Activated T-cell treated with anti-CD3 and anti-CD28 coated beads for 48 hours (primary cell): ENCODE measurements at places on chromosomes 11 and 22.

DNA sequence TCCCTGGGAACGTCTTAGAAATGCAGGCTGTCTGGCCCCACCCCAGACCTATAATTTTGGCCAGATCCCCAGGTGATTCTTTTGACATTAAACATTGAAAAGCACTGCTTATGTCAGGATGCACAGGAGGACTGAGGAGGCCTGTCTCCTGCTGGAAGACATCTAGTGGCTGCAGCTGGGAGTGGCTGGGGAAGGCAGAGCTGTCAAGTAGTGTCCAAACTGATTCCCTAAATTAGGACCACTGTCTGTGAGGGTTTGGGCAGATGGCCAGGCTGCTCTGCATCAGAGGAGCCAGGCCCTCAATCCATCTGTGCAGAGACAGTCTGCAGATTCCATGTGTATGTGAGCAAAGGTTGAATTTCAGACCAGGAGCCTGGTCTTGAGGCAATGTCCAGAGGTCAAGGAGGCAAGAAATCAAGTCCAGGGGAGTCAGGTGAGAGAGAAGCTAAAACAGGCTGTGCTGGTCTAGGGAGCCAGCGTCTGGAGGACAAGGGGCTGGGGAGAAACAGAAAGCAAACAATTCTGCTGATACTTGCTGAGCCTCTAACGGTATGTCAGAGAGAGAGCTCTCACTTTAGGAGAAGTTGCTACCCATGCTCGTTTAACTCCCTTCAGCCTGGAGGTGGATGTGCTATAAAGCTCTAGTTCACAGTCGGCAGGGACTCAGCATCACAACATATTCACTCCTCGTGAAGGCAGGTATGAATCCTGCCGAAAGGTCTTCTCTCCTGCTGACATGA, 15.3 kb upstream of the SYTL2 start:
- no peak for DNase-seq

DNA sequence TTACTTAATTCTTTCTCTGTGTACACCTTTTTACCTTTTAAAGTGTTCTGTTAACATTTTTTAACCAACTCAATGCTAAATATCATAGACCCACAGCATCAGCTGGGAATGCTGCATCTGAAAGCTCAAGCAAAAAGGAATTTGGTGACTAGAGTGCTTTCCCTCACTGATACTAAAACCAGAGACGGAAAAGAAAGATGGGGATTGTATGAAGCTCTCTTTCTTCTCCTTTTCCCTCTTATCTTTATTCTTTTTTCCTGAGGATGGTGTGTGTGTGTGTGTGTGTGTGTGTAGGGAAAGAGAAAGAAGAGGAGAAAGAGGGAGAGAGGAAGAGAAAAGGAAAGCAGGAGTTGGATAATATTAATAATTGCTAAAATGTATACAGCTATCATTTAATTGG, 4.1 kb upstream of the SIK2 start:
- DNase-seq = no peak

DNA sequence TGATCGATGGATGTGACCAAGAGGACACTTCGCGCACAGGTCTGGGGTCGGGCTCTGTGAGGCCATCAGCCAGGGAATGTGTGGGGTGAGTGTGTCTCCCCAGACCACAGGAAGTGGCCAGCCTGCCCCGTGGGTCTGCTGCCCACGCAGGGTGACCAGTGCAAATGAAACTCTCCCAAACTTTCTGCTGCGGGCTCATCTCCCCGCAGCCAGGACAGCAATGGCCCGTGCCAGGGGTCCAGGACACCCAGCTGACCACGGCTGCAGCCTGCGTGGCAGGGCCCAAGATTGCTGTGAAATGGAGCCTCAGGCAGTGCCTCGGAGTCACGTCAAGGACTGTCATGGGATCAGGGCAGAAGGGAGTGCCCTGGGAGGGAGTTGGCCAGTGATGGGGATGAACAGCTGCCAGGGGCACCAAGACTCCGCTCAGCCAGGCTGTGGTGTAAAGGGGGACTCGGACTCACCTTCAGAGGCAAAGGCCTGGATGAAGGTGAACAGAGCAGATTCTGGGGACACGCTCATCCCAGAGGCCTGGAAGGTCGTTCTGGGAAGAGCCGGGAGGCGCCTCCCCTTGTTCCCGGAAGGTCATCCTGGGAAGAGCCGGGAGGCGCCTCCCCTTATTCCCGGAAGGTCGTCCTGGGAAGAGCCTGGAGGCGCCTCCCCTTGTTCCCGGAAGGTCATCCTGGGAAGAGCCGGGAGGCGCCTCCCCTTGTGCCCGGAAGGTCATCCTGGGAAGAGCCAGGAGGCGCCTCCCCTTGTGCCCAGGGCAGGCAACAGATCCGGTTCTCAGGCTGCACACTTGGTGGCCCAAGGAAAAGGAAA, 252.6 kb downstream of the BRD1 start:
- no peak for DNase-seq

GRCh38 chr11:126317756-126318573, 14.1 kb downstream of the DCPS start:
- DNase-seq = peak; percentile 18

DNA sequence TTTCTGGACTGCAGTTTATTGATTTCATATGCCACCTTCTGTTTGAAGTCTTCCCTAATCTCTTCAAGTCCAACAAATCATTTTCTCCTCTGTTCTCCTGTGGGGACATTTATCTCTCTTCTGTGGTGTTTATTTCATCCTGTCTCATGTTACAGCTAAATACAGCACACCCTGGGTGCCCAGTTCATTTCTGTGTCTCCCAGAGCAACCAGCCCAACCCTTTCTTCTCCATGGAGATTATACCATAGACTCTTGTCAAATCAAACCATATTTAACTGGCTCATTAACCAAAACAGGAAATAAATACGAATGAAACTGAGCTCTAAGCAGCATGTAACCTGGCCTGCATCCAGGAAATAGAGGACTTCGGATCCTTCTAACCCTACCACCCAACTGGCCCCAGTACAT, at the start of gene MS4A8:
MS4A8 (plus strand) TSS at position 329 of the 408 bp plus-strand sequence. CDS start 1,249 bp downstream, outside the sequence.
- DNase-seq = no peak

GRCh38 chr22:20264614-20265452, 3.3 kb downstream of the RTN4R start:
- DNase-seq = no peak

GRCh38 chr11:123145220-123145619, 49.8 kb downstream of the CLMP start:
- no peak for DNase-seq

GRCh38 chr11:117300773-117301172, 9.6 kb downstream of the BACE1-AS start:
- DNase-seq = no peak

DNA sequence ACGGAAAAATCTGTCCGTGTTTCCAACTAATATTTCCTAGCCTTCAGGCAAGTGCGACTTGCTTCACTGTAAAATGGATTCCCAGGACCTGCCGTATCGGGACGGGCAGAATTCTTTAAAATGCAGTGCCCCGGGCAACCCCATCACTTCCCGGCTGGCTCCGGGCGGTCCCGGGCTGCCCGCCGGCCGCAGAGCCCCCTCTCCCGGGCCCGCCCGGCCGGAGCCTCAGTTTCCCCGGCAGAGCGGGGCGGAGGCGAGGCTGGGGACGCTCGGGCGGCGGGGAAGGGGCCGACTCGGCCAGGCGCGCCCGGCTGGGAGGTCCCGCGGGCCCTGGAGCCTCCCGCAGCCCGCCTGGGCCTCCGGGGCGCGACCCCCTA, 84.2 kb upstream of the WNT7B start:
- no peak for DNase-seq

DNA sequence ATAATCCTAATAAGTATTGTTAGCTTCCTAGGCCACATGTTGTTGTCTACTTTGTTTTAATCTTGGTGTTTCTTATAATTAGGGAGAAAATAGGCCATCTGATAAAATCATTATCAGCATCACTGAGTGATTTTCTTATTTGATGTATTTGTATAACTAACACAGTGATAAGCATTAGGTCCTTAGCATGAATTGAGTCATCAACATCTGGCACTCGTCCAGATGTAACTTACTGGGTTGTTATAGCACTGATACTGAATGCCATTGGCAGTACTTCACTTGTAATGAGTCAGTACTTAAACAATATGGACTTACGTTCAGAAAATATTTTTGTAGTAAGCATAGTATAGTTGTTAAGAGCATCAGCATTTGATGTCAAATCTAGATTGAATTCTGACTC, 16.2 kb downstream of the API5 start:
- DNase-seq = no peak

GRCh38 chr11:120212259-120212878, 1.5 kb downstream of the OAF start:
- DNase-seq = no peak

DNA sequence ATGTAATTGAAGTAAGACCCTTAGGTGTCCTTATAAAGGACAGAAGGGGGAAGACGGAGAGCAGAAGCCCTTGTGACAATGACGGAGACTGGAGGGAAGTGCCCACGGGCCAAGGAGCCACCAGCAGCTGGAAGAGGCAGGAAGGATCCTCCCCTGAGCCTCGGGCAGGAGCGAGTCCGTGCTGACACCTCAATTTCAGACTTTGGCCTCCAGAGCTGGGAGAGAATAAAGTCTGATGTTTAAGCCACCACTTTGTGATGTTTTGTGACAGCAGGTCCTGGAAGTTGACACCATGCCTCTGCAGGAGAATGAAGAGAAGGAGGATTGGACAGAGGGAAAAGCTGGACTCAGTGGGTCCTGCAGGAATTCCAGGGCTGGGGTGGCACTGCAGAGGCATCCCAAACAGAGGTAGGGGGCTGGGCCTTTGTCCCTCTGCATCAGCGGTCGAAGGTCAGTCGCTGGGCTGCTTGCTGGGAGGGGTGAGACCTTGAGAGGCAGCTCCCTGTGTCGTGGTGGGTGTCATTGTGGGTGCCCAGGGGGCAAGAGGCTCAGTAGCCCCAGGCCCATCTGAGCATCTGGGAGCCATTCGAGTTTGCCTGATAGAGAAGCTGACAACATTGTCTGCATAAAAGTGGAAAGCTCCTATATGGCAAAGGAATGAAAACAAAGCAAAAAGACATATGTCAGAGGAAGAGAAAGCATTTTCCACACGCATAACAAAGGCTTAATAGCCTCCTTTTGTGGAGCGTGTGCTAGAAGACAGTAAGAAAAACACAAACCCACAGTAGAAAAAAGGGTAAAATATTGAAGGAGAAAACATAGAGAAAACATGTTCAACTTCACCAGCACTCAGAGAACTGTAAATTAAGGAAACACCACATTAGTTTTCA, 68.8 kb downstream of the RTL6 start:
- DNase-seq = no peak

DNA sequence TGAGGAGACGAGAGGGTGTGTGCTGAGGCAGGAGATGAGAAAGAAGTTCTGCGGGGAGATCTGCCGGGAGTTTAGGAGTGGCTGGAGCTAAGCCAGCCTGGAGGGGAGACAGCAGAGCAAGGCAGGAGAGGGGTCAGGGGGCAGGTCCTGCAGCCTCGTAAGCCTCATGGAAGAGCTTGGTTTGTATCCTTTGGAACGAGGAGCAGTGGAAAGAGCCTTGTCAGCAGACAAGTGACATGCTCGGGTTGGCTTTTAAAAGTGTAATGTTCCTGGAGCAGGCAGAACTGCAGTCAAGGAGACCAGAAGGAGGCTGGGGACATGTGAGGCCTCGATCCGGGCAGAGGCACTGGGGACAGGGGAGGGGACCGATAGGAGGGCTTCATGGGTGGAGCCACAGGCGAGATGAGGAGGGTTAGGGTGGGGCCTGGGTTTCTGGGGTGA, 21.4 kb upstream of the TUB start:
- no peak for DNase-seq

- no peak for DNase-seq
Observed at GRCh38 chr11:45037434-45038005, 86.8 kb upstream of the TP53I11 start.

DNA sequence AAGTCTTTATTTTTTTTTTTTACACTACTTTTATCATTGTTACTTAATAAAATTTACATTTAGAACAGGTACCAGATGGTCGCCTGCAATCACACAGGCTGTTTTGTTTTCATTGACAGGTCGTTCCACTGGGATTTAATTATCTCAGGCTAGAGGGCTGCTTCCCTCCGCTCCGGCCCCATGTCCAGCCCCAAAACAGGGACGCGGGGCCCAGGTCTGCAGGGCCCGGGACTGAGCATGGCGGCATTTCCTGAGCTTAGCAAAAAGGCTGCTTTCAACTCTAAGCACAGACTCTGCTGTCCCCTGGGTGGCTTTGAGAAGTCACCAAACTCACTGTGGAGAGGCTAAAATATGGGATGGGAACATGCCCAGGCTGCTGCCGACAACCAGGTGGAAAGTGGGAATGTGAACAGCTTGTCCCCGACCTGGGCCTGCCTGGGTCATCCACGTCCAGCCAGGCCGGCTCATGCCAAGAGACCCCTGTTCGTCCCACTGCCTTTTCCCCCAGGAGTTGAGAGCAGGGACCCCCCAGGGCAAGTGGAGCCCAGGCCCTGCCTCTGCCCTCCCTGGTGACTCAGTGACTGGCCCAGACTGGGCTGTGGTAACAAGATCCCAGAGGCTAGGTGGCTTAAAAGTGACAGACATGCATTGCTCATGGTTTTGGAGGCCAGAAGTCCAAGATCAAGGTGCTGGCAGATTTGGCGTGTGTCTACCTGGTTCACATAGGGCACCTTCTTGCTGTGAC, 150.0 kb downstream of the SHANK2 start:
- DNase-seq = no peak

- DNase-seq = no peak
Observed at GRCh38 chr11:8249482-8249881, 14.2 kb downstream of the LMO1 start.

DNA sequence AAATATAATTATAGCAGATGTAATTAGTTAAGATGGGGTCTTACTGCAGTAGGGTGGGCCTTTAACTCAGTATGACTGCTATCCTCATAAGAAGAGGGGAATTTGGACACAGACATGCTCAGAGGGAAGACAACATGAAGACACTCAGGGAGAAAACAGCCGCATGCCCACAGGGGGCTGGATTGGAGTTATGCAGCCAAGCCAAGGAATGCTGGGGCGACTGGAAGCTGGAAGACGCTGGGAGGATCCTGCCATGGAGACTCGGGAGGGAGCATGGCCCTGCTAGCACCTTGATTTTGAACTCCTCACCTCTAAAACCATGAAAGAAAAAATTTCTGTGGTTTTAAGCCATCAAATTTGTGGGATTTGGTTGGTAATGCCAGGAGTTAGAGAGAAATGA, 40.9 kb downstream of the PANX1 start:
- DNase-seq = no peak

DNA sequence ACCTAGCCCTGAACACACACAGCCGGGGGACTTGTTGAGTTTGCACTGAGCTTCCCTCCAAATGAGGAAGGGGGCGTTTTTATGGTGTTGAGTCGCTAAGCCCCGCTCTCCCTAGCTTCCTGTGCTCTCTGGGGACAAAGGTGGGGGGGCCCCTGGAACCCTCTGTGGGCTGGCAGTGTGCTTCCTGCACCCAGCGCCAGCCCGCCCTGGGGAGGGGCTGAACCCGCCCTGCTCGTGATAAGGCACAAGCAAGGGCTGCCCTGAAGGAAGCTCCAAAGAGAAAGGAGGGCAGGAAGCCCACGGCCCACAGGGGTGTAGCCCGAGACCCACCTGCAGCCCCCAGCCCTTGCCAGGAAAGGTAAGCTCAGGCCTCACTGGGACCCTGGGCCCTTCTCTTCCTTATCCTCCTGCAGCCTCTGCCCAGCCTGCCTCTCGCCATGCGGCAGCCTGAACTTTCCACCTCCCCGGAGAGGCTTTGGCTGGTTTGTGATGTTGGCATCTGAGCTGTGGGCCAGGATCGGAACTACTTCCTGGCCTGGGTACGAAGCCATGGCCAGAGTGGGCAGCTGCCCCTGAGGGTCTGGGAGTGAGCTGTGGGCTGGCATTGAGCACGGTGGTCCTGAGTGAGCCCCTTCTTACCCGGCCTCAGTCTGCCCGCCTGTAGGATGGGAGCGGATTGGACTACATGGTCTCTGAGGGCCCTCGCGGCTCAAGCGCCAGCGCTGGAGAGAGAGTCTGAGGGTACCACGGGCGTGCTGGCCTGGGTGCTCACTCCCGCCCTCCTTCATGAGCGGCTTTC, at the start of gene FERMT3:
FERMT3 (plus strand) TSS at position 265 of the 799 bp plus-strand sequence. CDS start 644 bp downstream, outside the sequence.
- peak; percentile 75 for DNase-seq
